T-cell (primary cell): ENCODE measurements at places on chromosomes 16 and 17. TPM values are rescaled to one million over a fixed set of nuclear protein-coding genes. Genes with fewer than 3 reads are reported as not detected.

DNA sequence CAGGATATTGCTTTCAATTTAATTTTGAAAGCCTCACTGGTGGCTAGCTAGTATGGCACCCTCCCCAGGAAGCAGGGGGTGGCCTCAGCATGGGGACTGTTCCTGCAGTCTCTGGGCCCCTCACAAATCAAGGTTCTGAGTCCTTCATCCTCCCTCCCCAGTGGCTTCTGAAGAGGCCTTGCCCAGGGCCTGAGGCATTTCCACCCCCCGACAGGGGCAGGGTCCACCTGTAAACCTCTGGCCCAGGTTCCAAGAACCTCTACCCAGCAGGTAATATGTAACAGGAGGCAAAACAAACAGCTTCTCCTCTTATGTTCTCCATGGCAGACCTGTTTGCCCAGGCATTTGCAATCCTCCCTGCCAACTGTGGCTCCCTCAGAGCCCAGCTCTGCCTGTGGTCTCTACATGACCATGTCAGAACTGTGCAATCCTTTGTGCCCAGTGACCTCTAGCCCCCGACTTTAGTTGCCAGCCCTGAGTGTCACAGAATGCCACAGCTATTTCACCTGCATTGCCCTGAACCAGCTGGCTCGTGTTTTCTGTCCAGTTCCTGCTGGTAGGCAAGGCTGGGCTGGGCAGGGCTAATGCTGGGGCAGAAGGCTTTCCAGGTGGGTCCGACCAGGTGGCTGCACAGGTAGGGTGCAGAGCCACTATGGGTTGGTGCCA lies 14.3 kb downstream of the ACSF2 start:
- no peaks in the 10 kb centered on the region for H3K4me1 ChIP-seq
- no peaks in the 10 kb centered on the region for H3K27me3 ChIP-seq
- no peak for DNase-seq

DNA sequence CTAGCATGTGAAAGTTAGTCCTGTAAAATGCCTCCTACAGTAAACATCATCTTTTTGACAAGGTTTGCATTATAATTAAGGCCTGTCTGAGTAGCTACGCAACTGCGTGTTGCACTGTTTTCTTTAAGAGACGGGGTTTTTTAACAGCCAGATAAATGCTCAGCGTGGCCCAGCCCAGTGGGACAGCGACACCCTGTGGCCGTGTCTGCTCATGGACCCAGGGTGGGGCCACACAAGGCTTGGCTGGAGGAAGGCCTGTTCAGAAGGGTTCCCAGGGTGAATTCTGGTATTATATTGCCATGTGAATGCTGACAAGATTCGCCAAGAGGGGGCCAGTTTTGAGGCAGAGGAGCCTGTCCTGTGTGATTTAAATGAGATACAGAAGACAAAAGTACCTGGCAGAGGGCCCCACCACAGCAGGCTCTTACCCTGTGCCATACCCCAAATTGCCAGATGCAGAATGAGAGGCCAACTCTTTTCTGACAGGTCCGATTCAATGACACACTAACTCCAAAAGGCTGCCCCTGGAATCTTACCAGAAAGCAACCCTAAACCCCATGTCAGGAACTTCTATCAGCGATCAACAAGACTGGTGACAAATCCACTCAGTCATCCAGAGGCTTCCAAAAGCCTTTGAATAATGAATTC lies 65.9 kb upstream of the IRX6 start:
- H3K27me3 ChIP-seq, result no peaks in the 10 kb centered on the region
- no peak overlapping the region for H3K4me3 ChIP-seq
- H3K36me3 ChIP-seq, result no peaks in the 10 kb centered on the region
- no peak overlapping the region for H3K27ac ChIP-seq

- no peaks in the 10 kb centered on the region for H3K4me1 ChIP-seq
- no peaks in the 10 kb centered on the region for H3K27me3 ChIP-seq
- H3K36me3 ChIP-seq, result peaks cover 4% of the 10 kb centered on the region
- no peak for DNase-seq
- H3K4me3 ChIP-seq, result no peak overlapping the region
- H3K27ac ChIP-seq, result no peak overlapping the region
Measured at GRCh38 chr17:44432254-44433157, 43.1 kb upstream of the ITGA2B start.

GRCh38 chr17:76009969-76010661 lies 9.5 kb downstream of the CDK3 start:
- H3K4me3 ChIP-seq, result no peak overlapping the region
- no peaks in the 10 kb centered on the region for H3K36me3 ChIP-seq
- no peaks in the 10 kb centered on the region for H3K4me1 ChIP-seq
- DNase-seq, result no peak
- H3K27me3 ChIP-seq, result no peaks in the 10 kb centered on the region

DNA sequence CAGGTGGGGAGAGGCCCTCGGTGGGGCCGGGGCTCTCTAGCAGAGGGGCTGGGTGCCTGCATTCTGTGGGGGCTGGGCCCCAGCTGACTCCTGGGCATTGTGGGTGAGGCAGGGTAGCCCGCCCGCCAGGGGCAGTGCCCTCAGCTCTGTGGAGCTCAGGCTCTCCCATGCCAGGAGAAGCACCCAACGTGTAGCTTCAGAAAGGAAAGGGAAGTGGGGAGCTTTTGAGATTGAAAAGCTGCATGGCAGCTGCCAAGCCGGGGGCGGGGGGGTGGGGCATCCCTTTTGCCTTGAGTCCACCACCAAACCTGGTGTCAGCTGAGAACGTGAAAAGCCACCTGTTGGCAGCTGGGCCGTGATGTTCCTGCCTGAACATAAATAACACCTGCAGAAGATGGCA lies 192.1 kb upstream of the CIBAR2 start:
- no peak overlapping the region for H3K27ac ChIP-seq
- H3K36me3 ChIP-seq, result no peaks in the 10 kb centered on the region
- peaks cover 64% of the 10 kb centered on the region for H3K4me1 ChIP-seq
- H3K4me3 ChIP-seq, result no peak overlapping the region

- H3K27me3 ChIP-seq, result no peaks in the 10 kb centered on the region
- H3K4me3 ChIP-seq, result peak overlapping the region; percentile 70
- peak overlapping the region; percentile 1 for H3K27ac ChIP-seq
- DNase-seq, result no peak
Measured at GRCh38 chr16:23508589-23509440, 1.5 kb downstream of the GGA2 start.

- no peak overlapping the region for H3K4me3 ChIP-seq
- H3K36me3 ChIP-seq, result no peaks in the 10 kb centered on the region
- H3K27me3 ChIP-seq, result peaks cover 2% of the 10 kb centered on the region
- peaks cover 14% of the 10 kb centered on the region for H3K4me1 ChIP-seq
Measured at GRCh38 chr16:71426069-71426879, 15.6 kb downstream of the TLE7 start.

DNA sequence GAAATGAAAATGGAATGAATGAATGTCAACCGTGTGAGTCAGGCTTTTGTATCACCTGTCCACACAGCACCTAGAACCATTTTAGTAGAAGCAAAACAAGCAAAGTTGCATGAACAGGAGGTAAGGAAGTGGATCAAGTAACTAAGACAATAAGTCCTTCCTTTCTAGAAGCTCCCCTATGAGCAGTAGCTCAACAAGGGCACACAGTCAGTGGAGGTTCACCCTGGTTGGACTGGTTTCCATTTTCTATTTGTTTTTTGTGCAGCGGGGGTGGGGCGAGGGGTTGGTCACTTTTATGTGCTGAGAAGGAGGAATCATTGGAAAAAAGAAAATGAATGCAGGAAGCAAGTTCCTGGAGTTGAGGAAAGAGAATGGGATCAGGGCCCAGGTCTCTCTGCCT lies 4.0 kb upstream of the HSBP1 start:
- H3K36me3 ChIP-seq, result no peaks in the 10 kb centered on the region
- H3K4me3 ChIP-seq, result no peak overlapping the region
- no peak overlapping the region for H3K27ac ChIP-seq
- no peak for DNase-seq
- peaks cover 2% of the 10 kb centered on the region for H3K4me1 ChIP-seq

DNA sequence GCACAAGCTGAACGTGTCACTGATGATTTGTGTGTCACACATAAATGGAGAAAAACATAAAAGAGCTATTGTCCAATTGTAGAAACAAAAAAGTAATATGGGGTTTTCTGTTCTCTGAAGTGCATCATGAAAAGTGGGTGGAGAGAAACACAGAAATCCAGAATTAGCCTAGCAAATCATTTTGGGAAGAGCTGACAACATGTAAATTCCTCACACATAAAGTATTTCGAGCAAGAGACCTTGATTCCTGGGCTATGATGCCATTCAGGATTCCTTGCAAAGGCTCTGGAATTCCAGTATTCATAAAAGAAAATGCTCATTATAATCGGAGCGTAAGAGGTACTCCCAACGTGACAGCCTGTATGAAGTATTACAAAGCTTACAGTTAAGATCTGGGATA lies 1.1 kb downstream of the DCUN1D3 start:
- peaks cover 29% of the 10 kb centered on the region for H3K4me1 ChIP-seq
- no peaks in the 10 kb centered on the region for H3K36me3 ChIP-seq
- DNase-seq, result no peak
- H3K4me3 ChIP-seq, result no peak overlapping the region
- peak overlapping the region; percentile 43 for H3K27ac ChIP-seq

GRCh38 chr16:63473725-63474124 lies 1437.5 kb upstream of the CDH8 start:
- no peak overlapping the region for H3K4me3 ChIP-seq
- H3K36me3 ChIP-seq, result no peaks in the 10 kb centered on the region
- H3K27ac ChIP-seq, result no peak overlapping the region
- DNase-seq, result no peak
- H3K27me3 ChIP-seq, result no peaks in the 10 kb centered on the region

The NAA60 gene
- total RNA-seq, result 62.4 TPM

The ODAD4 gene
- total RNA-seq, result 0.53 TPM

The CDH3 gene
- 0.36 TPM for total RNA-seq

The EPOP gene
- 0.90 TPM for total RNA-seq

The FBXW10 gene
- not detected for total RNA-seq

The GJC1 gene
- 0.30 TPM for total RNA-seq

The PDILT gene
- not detected for total RNA-seq
